Gastroesophageal sphincter (tissue), 4 donors: ENCODE measurements at places on chromosomes 5 and 9.

DNA sequence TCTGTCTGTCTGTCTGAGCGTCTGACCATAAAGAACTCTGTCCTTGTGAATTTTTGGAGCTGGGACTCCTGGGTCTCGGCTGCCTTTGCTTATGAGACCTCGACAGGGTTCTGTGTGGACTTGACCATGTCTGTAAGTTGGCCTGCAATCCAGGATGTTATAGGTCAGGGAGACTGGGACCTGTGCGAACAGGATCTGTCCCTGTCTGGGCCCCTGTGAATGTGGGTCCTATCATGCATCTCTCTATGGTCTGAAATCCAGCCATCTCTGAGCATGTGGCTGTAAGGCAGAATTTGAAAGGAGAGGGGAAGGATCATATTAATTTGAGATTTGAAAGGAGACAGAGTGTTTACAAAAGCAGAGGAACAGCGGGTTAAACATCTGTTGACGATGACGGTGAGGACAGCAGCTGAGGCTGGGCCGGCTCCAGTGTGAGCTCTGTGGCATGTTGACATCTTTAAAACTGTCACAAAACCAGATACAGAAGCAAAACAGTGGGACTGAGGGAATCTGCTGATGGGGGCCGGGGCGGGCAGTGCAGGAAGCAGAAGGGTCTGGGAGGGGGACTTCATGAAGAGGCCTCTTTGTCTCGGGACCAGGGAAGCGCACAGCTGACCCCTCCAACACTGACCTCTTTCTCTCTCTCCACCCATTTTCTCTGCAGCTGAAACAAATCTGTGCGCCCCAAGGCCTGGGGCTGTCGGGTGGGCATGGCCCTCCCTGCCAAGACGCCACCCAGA, 19.1 kb upstream of the MVB12B start:
- ATAC-seq, result no peak

- no peak for ATAC-seq
These were observed 158.7 kb downstream of the DRD1 start for GRCh38 chr5:175285261-175285660.

DNA sequence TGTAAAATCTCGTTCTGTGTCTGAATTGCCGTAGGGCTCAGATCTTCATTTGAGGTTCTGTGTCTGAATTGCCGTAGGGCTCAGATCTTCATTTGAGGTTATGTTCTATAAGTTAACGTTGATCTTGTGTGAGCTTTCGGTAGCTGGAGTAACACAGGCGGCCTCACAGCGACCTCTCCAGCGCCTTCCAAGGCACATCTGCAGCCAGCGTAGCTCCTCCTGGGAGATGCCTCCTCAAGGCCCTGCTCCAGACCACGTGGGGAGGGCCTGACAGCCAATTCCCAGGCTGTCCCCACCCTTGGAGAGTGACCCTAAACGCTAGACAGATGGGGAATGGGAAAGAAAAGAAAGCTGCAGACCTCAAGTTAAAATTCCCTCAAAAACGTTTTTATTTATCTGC, 8.7 kb upstream of the AHRR start:
- ATAC-seq, result peak; percentile 48

DNA sequence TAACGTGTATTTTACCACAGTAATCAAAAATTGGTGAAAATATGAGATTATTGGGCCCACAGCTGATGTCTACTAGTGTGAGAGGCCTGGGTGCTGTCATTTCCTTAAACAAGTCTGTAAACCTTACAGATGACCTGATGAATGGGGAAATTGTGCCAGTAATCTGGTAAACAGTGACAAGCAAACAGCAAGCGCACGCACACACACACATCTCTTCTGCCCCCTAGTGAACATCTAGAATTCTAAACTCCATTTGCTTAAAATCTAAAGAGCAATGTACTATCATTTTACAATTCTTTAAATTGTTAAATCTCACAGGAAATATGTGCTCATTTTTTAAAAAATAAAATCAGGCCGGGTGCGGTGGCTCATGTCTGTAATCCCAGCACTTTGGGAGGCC, 7.5 kb upstream of the RAPGEF1 start:
- no peak for ATAC-seq

DNA sequence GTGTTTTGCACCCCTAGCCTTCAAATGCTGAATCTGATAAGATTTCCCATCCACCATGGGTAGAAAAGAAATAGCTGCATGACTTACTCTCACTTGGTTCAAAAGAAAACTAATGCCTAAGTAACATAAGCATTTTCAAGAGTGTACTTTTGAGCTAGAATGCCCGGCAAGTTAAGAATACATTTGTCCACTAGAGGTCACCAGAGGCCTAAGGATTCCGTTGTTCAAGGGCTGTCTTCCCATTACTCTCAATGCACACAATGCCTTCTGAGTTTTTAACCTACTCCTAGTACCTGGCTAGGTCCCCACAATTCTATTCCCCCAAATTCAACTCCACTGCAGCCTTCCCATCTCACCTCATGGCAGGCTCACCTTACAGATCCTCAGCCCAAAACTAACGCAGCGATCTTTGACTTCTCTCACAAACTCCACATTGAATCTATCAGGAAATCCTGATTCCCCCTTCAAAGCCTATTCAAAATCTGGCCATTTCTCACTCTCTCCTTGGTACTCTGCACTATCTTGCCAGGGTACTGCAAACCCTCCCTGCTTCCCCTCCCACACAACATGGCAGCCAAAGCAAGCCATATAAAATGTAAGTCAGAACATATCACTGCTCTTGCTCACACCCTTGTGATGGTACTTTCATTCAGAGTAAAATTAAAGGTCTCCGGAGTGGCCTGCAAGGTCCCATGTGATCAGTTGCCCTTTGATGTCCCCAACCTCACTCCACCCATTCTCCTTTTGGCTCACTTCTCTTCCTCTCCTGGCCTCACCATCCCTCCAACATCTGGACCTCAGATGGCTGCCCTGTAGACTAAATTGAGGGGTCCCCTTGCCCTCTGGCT, 13.4 kb downstream of the OXCT1 start:
- peak; percentile 74 for ATAC-seq

DNA sequence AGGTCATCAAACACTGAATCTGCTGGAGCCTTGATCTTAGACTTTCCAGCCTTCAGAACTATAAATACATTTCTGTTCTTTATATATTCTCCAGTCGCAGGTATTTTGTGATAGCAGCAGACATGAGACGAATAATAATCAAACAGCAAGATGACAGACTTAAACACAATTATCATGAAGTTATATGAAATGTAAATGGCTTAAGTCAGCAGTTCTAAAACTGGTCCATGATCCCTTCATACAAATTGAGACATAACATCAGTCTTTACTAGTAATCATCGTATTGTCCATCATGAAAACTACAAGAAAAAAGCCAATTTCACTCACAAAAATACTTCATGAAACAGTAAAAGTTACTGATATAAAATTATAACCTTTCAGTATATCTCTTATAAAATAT, 101.8 kb downstream of the ZDHHC21 start:
- ATAC-seq, result no peak

DNA sequence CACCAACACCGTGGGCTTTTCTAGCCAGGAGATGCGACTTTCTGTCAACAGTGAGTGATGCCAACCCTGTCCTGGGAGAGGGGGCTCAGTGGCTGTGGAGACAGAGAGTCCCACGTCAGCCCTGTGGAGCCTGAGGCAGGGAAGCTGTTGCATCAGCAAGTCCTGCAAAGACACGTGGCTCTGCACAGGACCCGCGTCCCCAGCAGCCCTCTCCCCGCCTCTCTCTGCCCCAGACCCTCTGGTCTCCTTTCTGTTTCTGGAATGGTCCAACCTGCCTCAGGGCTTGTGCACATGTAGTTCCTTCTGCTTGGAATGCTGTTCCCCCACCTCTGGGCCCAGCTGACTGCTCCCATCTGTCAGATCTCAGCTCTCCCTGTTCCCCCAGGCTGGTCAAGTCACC, 60.4 kb downstream of the HMCN2 start:
- no peak for ATAC-seq

- ATAC-seq, result no peak
These were observed 378.9 kb downstream of the RAB3C start for GRCh38 chr5:58961631-58962280.

DNA sequence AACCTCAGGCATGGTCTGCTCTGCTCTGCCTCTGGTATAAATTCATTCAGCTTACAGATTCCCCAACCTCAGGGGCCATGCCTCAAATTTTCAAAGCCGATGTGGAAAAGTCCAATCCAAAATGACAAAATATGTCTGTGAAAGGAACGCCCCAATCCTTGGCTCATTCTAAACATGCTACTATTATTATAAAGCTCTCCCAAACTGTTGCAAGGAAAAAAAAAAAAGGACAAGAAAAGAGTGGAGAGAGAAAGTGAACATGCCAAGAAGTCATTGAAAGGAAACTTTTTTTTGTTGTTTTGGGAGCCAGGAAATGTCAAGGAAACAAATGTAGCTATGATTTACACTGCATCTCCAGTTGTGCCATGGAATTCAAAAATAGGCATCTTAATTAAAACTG, 3.8 kb downstream of the COL23A1 start:
- ATAC-seq, result no peak

- no peak for ATAC-seq
These were observed 87.6 kb downstream of the ERP44 start for GRCh38 chr9:100011062-100011681.

DNA sequence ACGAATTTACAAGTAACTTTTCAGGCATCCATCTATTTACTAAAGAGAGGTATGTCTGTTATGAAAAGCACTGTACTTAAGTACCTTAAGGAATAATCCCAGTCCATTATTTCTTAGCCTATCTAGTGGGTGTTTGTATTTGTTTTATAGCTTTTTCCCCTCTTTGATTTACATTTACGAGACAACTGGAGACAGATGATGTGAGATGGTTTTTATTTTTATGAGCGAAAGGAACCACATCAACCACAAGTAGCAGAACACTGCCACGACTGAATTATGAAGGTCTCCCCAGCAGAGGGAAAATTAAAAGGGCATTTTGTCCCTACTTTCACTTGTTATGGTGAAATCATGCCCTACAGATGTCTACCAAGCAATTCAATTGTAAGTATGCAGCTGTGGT, 357.8 kb downstream of the NFIB start:
- no peak for ATAC-seq

DNA sequence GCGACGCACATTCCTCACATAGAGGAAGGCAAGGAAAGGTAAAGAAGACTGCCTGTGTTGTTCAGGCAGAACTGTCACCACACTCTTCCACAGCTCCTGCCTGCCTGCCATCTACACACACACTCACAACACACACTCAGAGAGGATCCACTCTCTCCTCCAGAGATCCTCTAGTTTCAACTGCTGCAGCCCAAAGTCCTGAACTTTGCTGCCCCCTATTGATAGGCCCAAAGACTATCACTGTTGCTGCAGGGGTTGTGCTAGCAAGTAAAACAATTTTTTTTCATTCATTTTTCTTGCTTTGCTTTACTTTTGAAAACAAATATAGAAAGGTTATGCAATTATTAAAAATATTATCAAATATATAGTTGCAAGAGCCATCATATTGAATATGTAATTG, 5.9 kb upstream of the CFAP90 start:
- no peak for ATAC-seq

DNA sequence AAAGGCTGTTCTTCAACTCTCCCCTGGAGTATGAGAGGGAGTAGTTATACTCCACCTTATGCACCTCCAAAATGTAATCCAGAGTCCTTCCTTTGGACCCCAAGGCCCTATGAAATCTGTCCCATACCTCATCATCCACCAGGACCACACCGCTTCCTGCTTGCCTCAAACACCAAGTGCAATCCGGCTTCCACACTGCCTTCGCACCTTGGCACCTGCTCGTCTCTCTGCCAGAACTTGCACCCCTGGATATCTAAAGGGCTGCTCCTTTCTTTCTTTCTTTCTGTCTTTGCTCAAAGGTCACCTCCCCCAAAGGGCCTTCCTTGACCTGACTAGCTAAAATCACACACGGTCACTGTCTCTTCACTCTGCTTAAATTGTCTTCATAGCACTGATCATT, 63.9 kb upstream of the SHB start:
- no peak for ATAC-seq

GRCh38 chr9:7115606-7116005, 357.8 kb downstream of the KDM4C start:
- ATAC-seq, result no peak

DNA sequence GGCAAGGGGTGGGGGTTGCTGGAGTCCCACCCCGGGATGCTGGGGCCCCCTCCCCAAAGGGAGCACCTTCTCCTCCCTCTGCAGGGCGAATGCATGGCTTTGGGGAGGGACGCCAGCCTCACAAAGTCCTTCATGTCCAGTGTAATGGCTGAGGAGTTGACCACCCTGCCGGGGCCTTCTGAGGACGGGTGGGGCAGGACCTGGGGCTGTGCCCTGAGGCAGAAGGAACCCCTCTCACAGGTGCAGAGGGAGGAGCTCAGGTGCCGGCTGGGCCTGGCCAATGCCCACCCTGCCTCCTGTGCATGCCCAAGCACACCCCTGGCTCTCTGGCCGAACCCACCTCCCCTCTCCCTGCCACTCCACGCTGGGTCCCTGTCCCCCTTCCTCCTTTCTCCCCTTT, 64.3 kb upstream of the RNU6ATAC start:
- no peak for ATAC-seq

DNA sequence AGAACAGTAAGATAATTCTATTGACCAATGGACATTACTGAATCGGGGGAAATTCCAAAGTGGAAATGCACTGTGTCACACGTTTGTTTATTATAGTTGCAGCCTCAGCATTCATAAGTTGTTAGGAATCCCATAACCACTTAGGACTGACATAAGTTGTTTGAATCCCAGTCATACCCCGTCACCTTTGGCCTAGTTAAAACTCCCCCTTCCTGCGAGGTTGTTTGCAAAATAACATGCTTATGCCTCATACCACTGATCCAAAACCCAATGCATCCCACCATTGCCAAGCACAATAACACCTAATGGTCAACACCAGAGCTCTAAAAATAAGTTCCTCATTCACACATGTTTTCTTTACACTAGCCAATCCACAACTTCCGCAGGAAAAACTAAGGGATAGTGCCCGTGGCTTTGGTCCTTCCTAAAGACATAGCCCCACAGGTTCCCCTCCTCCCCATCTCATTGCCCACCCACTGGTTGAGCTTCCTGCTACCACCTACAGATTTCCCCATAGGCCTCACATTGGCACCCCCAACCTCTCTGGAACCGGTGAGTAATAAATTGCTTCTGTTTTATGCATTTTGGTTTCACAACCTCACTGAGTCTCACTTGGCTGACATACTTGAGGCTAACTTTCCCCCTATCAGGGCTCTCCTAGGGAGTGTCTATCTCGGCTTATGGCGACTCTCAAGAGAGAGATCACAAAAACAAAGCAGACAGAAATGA, 42.3 kb upstream of the MUSK start:
- peak; percentile 31 for ATAC-seq

DNA sequence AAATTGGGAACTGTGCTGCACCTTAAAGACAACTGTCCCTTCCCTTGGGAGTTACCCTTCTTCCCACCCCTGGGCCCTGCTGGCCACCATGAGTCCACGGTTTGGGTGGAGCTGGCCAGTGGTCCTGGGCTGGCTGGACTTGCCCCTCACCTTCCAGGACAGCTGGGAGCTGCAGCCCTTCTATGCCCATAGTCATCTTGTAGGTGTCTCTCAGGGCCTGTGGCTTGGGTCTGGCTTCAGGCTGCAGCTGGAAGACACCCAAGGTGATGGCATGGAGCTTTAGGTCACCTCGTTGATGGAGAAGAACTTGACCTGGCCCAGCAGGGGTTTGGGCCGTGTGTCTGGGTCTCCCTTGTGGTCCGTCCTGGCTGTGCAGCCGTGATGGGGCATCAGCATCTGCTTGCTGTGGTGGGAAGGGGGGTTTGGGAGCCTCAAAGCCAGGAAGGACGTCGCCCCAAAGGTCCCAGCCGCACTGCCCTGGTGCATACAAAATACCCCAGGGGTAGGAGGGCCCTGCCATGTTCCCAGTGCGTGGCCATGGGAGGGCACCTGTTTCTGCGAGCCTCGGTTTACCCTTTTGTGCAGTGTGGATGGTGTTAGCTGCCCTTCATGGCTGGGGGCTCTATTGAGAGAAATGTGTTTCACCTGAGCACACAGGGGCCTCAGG, 8.9 kb downstream of the WNK2 start:
- ATAC-seq, result no peak

- ATAC-seq, result peak; percentile 69
These were observed 91.2 kb downstream of the RFX3 start for GRCh38 chr9:3434594-3434993.
